Small intestine (tissue), 16 donors: ENCODE measurements at places on chromosomes 11 and 22.

GRCh38 chr11:125100136-125100535 lies 11.3 kb downstream of the TMEM218 start:
- DNase-seq: no peak

DNA sequence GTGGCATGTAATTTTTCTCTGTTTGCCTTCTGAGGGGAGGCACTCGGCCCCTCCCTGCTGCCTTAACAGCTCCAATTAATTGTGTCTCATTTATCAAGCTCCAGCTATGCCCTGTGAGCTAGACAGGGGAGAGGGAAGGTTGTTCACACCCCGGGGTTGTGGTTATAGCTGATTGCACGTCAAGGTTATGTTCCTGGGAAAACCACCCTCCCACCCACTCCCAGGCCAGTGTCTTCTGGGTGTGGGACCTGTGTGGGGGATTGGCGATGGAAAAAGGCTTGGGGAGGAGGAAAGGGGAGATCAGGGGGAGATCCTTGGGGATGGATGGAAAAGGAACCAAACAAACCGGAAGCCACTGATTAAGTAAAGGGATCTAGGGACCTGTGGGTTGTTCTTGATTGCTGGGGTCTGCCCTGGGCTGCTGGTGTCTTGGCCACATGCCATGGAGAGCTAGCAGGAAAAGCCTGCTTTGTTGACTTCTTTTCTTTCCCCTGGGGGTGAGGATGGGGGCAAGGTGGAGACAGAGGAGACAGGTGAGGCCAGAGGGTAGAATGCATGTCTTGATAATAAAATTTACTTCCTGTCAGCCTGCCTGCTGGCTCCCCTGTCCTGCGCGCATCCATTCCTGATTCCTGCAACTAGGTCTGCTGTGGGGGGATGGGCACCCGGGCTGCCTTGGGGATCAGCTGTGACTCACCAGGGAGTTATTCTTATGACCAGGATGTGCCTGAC lies 13.5 kb upstream of the SORL1-AS1 start:
- DNase-seq: peak; percentile 97

DNA sequence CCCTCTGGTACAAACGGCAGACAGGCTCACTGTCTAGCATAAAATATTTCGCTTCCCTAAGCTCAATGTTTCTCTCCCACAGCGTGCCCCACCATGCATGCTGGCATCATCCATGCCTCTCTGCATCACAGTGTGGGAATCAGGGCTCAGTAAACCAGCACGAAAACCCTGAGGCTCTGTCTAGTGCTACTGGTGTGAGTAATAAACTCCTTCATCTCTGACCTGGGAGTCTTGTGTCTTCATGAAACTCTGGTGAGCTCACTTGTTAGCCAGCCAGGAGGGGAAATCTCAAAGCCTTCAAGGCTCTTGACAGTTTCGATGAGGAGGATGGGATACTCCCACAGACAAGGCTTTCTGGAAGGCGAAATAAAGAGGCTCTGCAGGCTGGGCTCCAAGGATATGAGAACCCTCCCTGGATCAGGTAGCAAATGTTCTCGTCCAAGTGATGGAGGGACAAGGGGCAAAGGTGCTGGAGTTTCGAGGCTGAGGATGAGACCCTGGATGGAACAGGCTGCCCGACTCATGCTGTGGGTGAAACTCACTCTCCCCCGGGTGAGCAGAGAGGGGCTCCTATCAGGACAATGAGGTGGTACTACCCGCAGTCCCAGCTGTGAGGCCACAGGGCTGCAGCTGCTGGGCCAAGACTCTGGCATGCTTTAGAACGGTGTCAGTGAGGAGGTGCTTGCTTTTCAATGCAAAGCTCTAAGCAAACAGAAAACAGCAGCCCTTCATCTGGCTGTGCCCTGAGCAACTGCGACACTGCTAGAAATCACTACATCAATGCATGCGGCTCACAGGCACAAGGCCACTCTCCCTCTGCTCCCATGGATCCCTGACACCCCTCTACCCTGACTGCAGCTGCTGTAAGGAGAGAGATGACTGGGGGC lies 69.3 kb downstream of the SHANK2 start:
- DNase-seq: no peak

GRCh38 chr22:49330421-49331222 lies 497.1 kb downstream of the BRD1 start:
- DNase-seq: no peak

DNA sequence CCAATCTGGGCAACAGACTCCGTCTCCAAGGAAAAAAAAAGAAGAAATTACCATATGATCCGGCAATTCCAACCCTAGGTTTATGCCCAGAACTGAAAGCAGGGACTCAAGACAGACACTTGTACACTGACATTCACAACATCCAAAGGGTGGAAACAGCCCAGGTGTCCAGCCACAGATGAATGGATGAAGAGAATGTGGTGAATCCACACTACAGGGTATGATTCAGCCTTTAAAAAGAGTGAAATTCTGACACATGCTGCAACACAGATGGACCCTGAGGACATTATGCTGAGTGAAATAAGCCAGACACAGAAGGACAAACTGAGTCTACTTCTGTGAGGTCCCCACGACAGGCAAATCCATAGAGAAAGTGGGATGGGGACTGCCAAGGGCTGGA lies 43.9 kb downstream of the SGSM3 start:
- no peak for DNase-seq

DNA sequence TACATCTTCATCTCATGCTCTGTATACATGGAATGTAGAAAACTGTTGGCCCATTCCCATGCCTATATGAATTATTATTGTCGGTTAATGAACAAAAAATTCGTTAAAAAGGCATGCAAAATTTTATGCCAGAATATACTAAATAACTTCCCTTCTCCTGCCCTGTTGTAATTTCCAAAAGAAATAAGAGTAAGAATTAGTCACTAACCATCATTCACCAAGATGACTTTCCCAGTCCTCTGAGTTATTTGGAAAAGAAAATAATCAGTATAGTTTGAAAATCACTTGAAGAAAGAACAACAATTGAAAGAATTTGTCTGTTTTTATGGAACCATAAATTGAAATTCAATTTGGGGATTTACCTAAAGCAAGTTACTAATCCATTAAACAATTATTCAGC lies 1149.1 kb upstream of the RAG2 start:
- no peak for DNase-seq

GRCh38 chr11:110242746-110243145 lies 53.7 kb downstream of the RDX start:
- DNase-seq: no peak

GRCh38 chr11:117921893-117922292 lies 7.3 kb downstream of the TMPRSS13 start:
- no peak for DNase-seq

DNA sequence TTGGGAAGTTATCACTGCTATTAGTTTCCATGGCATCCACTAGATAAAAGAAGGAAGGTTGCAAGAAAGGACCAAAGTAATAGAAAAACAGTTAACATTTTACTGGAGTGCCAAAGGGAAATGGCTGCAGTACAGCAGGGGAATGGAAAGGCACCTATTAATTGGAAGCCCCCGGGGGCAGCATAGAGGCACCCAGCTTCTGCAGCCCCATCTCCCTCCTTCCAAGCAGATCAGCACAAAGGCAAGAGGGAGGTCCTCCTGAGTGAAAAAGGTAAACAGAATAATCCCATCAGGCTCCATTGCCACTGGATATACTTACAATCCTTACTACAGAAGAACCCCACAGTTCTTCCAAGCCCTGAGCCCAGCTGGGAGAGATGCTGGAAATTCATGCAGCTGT lies 887.1 kb downstream of the DLG2 start:
- DNase-seq: no peak

DNA sequence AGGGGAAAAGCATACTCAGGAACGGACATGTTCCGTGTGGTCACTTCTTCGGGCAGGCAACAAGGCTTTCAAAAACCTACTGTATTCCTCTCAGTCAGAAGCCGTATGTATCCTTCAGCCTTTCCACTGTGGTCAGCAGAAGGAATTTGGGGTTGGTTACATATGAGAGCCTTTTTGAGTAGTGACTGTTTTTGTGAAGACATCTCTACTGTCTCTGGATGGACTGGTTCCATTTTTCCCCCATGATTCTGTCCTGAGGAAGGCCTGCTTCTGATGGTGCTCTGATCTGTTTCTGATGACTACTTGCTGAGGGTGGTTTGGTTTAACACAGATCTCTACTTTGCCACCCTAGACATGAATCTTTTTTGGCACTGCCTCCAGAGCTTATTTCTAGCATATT lies 63.7 kb upstream of the HORMAD2 start:
- DNase-seq: no peak

DNA sequence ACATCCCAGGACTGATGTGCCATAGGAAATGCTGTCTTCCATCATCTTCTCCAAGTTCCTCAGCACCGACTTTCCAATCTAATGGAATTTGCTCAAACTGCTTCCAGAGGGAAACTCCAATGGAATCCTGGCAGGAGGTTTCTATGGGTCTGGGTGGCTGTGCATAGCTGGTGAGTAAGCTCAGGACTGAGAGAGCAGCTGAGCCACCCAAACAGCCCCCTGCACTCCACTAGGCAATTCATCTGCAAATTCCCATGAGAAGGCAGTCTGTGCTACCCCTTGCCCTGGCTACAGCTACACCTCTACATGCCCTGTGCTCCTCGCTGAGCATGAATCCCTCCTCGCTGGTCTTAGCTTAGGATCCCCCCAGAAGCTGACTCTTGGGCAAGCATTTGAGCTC lies 127.9 kb upstream of the CSNK2A3 start:
- DNase-seq: no peak

DNA sequence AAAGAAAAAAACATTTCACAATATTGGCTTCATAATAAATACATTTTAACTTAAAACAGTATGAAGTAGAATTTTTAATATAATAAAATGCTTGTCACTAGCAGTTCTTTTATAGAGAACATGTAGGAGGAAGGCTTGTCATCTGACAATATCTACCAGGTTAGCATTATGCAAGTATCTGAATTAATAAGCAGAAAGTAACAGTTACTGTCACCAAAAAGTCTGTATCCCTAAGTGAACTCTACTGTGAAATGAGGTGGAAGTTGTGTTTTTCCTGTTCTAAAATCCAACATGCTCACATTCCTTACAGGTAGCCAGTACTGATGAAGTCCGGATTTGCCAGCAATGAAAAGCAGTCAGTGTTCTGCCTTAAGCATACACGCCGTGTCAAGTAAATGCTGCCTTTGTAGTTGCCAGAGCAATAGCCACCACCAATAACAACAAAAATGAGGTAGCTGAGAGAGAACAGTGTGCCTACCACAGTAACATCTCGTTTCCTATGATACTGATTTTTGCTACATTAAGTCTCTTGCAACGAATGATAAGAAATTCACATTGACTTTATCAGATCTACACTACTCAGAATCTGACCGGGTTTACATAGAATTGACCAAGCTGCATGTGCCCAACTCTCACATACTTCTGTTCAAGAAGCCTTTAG lies 95.5 kb downstream of the SIK3 start:
- no peak for DNase-seq

GRCh38 chr11:82233201-82233600 lies 500.5 kb downstream of the FAM181B start:
- no peak for DNase-seq

GRCh38 chr11:134533511-134533910 lies 121.5 kb upstream of the B3GAT1 start:
- DNase-seq: no peak

DNA sequence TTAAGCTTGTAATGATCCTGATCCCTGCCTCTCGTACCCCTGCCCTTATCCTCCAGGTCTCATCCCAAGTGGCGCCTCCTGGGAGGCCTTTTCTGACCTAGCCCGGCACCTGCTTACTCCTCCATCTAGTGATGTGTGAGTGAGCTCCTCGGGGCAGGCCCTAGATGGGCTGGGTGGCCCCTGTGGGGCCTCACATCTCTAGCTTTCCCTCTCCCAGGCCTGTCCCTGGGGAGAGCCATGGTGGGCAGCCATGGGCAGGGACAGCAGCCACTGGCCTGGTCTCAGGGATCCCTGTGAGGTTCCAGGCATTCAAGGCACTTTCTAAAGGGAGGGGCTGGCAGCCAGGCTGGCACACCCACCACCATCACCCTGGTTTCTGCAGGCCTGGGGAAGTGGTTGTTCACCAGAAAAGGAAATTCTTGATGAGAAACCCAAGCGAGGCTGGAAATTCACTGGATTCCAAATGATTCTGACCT lies 27.9 kb downstream of the GNAZ start:
- DNase-seq: no peak

- DNase-seq: no peak
These were observed 9.1 kb downstream of the WT1 start for GRCh38 chr11:32426192-32426591.

GRCh38 chr11:117313091-117313490 lies 3.0 kb downstream of the BACE1 start:
- peak; percentile 56 for DNase-seq

- peak; percentile 42 for DNase-seq
These were observed 6.9 kb downstream of the C11orf68 start for GRCh38 chr11:65911682-65912568.
